ENCODE measurements at places on chromosomes 5 and 9.
A peak's percentile ranks its signal among the peaks of the same experiment; 100 is the strongest.

GRCh38 chr5:42566652-42567295 lies 143.5 kb downstream of the GHR start:
- no peak for DNase-seq

DNA sequence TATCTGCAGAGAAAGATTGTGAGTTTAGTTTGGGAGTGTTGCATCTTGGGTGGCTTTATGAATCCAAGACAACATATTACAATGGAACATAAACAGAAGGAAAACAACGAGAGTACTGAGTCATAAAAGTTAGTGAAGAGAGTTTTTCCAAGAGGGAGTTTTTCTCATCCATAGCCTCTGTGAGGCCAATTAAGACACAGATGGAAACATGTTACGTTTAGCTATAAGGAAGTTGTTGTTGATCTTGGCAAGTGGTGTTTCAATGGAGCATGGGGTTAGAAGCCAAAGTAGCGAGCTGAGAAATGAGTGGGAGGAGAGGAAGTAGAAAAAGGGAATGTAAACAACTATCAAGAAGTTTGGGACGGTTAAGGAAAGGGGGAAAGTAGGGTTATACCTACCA lies 53.3 kb upstream of the SPATA31D4 start:
- no peak for DNase-seq

DNA sequence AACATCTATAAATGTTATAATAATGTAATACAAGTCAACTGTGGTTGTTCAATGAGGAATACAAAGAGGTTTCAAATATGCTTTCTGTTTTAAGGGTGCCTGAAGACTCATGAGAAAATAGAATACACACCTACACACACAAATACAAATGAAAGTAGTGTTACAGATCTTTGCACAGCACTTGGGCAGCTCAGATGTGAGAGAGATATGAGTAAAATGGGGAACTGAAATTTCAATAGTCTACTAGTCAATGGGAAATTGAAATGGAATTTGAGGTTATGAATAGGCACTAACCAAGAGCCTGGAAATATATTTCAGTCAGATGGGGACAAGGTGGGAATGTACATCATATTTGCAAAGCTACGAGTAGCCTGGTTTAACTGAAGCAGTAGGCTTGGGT lies 96.6 kb downstream of the ISL1 start:
- no peak for DNase-seq

GRCh38 chr5:68295772-68296171 lies 80.2 kb downstream of the PIK3R1 start:
- DNase-seq: no peak

DNA sequence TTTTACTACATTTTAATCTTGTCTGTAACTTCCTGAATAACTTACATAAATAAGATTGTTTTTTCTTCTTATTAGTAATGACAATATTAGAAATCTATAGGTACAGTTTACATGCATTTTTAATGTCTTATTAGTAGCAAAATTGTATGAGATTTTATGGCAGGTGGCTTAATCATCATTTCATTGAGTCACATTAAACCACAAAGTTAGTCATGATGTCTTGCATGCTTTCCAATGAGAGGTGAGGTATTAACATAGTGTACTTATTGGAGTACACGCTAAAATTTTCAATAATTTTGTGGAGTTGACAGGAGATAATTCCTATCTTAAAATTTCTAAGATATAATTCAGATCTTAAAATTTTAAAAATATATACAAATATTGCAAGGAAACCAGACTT lies 989.6 kb upstream of the ARRDC3 start:
- DNase-seq: no peak

DNA sequence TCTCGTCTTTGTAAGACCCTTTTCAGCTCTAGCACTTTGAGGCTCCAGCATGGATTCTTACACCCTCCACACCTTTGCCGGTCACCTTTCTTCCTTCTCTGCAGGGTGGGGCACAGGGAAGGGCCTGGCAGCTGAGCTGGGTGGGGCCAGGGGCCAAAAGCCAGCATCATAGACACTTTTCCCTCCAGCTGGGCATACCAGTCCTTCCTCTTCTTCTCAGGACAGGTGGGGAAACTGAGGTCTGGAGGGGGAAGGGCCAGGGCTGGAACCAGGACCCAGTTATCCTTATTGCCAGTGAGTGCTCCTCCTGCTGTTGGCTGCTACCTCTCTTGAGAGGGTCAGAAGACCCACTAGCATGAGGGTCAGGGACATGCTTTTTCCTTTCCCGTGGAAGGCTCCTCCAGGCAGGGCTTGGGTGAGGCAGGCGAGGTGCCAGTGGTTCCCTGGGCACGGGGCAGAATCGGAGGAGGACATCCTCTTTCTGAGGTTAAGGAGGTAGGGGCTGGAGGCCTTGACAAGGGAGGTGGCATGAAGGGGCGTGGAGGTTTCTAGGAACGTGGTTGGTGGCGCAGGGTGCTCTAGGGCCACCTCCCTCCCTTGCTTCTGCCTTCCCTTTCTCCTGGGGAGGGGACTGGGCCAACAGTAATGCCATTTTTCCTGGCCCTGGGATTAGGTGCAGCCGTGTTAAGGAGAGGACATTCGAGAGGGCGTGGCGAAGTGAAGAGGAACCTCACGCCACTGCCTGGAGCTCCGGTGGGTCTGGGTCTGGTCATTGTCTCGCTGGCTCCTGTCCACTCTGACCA lies at the start of gene NDST1:
Gene NDST1 (plus strand): TSS at position 658 of the 803 bp plus-strand sequence. CDS start 13,124 bp downstream, outside the sequence.
- no peak for DNase-seq

DNA sequence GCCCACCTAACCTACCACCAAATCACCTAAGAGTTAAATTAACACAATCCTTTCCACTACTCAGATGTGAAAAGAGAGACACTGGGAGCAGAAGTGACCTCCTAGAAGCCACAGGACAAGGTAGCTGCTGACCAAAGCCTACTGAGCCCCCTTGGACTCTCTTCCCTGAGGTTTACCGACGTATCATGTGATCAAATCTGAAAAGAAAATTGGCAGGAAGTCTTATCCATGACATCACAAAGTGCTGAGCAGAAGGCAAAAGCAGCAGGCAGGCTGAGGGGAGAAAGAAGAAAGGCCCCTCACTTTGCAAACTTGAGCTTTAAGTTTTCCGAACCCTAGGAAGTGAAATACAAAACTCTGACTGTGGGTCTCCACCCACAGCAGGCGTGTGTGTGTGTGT lies 11.1 kb downstream of the PRELID2 start:
- no peak for DNase-seq

- no peak for DNase-seq
Observed at GRCh38 chr5:40826489-40827187, 8.4 kb downstream of the RPL37 start.

DNA sequence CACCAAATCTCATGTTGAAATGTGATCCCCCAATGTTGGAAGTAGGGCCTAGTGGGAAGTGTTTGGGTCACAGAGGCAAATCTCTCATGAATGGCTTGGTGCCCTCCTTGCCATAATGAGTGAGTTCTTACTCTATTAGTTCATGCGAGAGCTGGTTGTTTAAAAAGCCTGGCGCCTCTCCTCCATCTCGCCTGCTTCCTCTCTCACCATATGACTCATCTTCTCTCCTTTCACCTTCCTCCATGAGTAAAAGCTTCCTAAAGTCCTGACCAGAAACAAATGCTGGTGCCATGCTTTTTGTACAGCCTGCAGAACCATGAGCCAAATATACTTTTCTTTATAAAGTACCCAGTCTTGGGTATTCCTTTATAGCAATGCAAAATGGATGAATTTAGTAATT lies 20.9 kb upstream of the ARHGAP26 start:
- DNase-seq: no peak

DNA sequence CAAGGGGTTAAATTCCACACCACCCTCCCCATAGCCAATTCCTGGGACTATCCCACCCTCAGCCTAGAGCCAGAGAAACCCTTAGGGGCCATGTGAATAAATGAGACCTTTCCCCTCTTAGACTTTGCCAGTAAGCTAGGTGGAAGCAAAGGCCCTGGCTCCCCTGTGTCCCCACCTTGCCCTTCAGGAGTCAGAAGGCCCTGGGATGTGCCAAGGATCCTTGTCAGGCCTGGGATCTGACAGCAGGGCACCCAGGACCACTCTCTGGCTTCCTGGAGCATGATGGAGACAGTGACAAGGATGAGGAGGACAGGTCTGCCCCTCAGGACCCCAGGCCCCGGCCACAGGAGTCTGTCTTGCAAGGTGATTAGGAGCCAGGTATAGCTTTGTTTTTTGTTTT lies 125.0 kb upstream of the HAND1 start:
- no peak for DNase-seq

DNA sequence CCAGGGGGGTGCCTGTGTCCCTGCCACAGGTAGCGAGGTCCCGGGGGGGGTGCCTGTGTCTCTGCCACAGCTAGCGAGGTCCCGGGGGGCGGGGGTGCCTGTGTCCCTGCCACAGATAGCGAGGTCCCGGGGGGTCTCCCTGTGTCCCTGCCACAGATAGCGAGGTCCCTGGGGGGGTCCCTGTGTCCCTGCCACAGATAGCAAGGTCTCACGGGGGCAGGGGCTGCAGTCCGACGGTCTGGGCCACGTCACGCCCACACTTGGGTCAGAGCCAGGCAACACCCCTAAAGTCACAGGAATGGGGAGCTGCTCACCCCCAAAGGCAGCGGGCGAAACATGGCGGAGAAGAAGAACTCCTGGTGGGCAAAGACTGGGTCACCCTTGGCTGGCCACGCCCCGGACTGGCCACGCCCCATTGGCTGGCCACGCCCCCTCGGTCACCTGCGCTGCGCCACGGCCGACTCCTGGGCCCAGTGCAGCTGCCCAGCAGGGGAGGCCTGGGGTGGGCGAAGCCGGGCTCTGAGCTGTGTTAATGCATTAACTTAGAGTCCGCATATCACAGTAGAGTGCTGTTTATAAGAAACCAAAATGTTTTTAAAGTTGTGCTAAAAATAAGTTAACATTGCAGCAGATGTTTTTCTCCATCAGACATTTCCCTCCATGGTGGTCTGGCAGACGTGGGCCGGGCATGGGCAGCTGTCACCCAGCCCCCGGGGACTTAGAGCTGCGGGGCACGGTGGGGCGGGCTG lies 7.0 kb downstream of the NOXA1 start:
- no peak for DNase-seq

DNA sequence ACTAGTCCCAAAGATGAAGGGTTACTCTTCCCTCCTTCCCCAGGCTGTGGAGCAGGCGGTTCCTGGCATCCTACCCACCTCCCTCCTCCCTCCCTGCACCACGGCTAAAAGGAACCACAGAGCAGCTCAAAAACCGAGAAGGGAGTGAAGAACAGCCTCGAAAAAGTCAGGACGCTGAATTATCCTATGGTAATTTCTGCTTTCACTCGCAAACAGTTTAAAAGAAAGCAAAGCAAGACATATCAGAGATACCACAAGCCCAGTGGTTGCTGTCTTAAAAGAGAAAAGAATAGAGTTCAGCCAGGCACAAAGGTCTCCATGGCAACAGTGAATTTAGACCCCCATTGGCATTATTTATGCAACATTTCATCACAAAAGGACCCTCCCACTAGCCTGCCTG lies 315.4 kb downstream of the CTNND2 start:
- no peak for DNase-seq

- peak; percentile 56 for DNase-seq
Observed at GRCh38 chr9:124658165-124659017, 112.7 kb downstream of the NR6A1 start.

- DNase-seq: no peak
Observed at GRCh38 chr9:125521462-125522327, 185.3 kb downstream of the MAPKAP1 start.

DNA sequence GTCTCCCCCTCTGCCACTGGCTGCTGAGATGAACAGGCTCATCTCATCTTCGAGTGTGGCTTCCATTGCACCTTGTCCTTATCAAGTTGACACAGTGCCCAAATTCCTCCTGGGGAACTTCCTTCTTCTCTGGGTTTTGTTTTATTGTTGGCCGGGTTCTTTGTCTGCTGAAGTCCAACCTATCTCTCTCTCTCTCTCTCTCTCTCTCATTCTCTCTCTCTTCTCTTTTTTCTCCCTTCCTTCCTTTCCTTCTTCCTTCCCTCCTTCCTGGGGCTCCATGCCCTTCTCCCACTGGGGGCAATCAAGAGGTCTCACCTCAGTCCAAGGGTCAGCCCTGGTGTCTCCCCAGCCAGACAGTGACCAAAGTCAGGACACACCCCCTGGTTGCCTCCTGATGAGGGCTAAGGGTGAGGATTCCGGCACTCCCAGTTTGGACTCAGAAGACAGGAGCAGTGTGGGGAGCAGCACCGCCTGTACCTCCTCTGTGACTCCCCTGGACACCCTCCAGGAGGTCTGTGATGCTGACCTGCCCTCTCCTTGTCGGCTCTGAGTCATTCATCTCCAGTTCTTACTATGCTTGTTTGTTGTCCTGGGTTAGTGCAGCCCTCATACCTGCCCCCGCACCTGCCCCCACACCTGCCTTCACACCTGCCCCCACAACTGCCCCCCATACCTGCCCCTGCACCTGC lies 30.7 kb downstream of the KCNT1 start:
- DNase-seq: no peak

DNA sequence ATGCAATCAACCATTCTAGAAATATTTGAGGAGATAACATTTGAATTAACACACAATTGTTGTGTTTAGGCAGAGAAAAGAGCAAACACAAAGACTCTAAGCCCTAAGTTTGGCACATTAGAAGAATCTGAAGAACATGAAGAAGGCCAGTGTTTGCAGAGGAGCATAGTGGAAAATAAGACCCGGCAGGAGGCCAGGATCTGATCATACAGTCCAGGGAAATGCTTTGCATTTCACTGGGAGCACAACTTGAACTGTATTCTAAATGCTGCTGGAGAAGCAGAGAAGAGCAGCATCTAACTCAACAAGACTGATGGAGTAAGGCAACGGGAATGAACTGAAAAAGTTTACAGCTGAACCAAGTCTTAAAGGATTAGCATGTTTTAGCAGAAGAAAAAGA lies 463.4 kb downstream of the ZNF608 start:
- no peak for DNase-seq

DNA sequence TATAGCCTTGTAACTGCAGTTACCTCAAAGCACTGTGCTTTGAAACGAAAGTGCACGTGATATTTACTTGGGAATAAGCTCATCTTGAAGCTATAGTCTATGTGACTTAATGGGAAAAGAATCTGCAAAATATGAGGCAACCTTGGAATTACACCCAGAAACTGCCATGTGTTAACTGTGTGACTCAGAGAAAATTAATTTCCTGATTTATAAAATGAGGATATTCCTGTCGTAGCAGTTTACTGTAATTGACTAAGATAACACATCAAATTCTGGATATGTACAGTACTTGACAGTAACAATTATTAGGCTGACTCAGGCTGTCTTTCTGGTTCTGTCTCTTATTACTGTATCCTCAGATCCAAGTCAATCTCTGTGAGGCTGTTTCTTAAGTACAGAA lies 1079.9 kb upstream of the ACO1 start:
- no peak for DNase-seq

DNA sequence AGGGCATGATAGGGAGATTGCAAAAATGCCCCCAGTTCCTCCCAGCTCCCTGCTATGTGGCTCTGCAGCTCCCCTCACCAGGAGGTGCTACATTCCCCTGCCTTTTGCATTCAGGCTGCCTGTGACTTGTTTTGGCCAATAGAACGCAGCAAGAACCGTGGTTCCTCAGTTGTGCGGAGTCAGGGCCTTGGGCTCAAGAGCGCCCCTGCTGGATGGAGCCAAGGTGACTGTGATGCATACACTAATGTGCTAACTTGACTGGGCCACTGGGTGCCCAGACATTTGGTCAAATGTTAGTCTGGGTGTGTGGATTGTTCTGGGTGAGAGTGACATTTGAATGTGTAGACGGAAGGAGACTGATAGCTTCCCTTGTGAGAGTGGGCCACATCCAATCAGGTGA lies 123.3 kb upstream of the MVB12B start:
- no peak for DNase-seq

All from central memory CD8-positive, alpha-beta T cell (primary cell).